Central memory CD4-positive, alpha-beta T cell (primary cell): ENCODE measurements at places on chromosomes 3 and 15.

- no peak for DNase-seq
Observed at GRCh38 chr3:79030157-79030556, 737.6 kb downstream of the ROBO1 start.

DNA sequence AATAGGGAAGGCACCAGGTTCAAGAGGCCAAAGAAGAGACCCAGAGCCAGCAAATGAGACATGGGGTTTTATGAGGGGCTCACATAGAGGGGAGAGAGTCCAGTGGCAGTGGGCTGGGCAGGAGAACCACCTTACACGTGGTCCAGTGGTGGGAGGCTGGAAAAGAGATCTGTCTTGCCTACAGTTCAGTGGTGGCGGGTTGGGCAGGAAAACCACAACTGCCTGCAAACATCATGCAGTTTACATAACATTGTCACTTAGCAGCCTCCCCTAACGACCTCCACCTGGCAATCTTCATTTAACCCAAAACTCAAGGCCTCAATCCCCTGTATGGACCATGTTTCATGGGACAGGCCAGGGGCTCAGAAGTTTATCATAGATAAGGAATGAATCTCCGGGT, 29.1 kb downstream of the CRYGS start:
- peak; percentile 51 for DNase-seq

DNA sequence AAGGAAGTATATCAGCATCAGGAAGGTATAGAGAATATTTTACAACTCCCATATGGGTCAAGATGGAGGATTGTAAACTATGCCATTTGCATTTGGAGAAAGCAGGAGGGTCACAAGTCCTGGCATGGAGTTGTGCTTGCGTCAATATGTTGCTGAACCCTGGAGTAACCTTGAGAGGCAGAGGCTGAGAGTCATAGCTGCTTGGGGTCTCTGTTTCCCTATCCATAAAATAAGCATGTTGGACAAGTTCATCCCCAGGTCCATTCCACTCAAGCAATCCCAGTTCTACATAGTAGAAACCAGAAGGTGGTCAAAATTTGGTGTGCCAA, 273.6 kb downstream of the MECOM start:
- no peak for DNase-seq

- DNase-seq: no peak
Observed at GRCh38 chr3:168952551-168952950, 711.0 kb downstream of the MECOM start.

DNA sequence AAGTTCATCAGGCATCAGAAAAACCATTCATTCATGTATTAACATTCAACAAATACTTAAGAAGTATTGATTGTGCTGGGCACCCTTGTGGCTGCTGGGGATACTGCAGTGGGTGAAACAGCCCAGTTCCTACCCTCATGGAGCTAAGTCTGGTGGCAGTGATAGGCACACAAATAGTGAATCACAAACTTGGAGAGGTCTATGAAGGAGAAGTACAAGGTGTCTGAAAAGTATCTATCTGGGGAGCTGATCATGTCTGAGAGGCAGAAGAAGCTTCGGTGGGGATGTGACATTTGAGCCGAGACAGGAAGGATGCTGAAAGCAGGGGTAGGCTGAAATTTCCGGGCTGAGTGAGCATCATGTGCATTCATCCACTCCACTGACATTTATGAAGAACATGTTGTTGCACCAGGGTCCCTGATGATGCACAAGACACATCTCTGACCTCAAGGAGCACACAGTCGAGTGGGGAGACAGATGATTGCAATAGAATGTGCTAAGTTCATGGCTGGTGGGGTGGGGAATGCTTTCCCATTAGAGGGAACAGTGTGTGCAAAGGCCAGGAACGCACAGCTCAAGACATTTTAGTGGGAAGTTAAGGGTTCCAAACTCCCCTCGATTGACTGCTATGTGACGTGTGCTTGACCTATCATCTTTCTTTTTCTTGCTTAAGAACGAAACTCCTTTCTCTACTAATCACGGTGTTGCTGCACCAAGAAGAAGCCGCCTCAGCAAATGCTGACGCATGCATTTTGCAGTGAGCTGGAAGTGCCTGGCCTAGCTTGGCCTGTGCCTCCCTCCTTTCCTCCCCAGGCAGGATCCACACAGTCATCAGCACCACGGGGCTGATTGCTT, 309.1 kb upstream of the ICE2 start:
- DNase-seq: peak; percentile 48
